Pulmonary artery endothelial cell (primary cell): ENCODE measurements at places on chromosomes 12 and 14. TPM values are rescaled to one million over a fixed set of nuclear protein-coding genes. Genes with fewer than 3 reads are reported as not detected.

The RCOR1 gene
- total RNA-seq: 12.3 and 18.6 TPM in 2 replicates

The C12orf57 gene
- total RNA-seq: 68.2 and 84.6 TPM in 2 replicates

The NAB2 gene
- total RNA-seq: 13.6 and 15.4 TPM in 2 replicates

The LRFN5 gene
- total RNA-seq: 0.14 TPM in 1 of 2 replicates, not detected in the other

The DEGS2 gene
- 0.04 and 1.1 TPM in 2 replicates for total RNA-seq

The OSBPL8 gene
- 33.8 and 39.2 TPM in 2 replicates for total RNA-seq

The PPP1R13B gene
- 7.5 and 8.9 TPM in 2 replicates for total RNA-seq

The C12orf50 gene
- total RNA-seq: 0.07 TPM in 1 of 2 replicates, not detected in the other

The SLC25A21 gene
- 1.2 and 2.2 TPM in 2 replicates for total RNA-seq
